NCI-H1048 (cell line): ENCODE measurements at places on chromosomes 12 and 14.
A peak's percentile ranks its signal among the peaks of the same experiment; 100 is the strongest.

DNA sequence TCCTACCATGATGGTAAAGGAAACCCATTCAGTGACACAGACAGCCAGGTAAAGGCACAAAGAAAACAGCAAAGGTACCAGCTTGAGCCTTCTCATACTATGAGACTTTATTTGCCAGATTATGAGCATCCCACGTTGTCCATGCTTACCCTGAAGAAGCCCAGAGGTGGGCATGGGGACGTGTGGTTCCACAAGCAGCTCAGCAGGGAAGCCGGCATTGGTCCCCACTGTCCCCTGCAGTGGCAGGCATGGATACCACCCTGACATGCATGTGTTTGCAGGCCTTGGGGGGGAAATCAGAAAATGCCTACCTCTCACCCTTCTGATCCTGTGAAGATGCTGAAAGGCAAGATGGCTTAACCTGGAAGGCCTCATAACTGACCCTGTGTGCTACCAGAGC is 183.1 kb downstream of the PIWIL1 start:
- no peak for DNase-seq

DNA sequence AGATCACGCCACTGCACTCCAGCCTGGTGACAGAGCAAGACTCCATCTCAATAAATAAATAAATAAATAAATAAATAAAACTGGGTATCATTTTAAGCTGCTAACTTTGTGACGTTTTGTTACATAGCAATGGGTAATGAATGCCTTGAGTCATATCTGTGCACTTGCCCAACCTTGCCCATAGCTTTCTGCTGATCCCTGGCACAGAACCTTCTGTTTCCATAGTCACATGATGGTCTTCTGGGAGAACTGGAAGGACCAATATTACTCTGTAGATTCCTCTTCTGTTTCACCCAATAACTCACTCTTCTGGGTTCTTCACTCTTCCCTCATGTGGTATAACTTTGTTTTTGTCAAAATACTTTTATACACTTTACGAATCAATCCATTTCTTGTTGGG is 140.8 kb downstream of the SCARB1 start:
- DNase-seq = no peak

DNA sequence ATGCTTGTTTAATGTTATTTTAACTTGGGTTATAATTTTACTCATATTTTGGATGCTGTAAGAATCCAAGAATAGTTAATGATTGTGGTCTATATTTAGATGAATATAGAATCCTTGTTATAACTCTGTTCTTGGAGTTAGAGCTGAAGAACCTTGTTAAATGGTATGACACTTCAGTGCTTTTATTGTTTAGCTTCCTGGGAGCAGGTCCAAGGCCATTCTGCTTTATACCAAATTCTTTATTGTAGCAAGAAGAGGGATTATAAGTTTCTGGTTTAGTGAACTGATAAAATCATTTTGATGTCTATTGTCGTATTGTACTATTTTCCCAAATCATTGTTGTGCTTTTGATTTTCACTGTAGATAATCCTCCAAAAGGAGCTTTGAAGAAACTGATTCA is 69.4 kb downstream of the MIA2 start:
- DNase-seq = no peak

GRCh38 chr12:58425481-58426392 is 484.4 kb downstream of the ATP23 start:
- no peak for DNase-seq

DNA sequence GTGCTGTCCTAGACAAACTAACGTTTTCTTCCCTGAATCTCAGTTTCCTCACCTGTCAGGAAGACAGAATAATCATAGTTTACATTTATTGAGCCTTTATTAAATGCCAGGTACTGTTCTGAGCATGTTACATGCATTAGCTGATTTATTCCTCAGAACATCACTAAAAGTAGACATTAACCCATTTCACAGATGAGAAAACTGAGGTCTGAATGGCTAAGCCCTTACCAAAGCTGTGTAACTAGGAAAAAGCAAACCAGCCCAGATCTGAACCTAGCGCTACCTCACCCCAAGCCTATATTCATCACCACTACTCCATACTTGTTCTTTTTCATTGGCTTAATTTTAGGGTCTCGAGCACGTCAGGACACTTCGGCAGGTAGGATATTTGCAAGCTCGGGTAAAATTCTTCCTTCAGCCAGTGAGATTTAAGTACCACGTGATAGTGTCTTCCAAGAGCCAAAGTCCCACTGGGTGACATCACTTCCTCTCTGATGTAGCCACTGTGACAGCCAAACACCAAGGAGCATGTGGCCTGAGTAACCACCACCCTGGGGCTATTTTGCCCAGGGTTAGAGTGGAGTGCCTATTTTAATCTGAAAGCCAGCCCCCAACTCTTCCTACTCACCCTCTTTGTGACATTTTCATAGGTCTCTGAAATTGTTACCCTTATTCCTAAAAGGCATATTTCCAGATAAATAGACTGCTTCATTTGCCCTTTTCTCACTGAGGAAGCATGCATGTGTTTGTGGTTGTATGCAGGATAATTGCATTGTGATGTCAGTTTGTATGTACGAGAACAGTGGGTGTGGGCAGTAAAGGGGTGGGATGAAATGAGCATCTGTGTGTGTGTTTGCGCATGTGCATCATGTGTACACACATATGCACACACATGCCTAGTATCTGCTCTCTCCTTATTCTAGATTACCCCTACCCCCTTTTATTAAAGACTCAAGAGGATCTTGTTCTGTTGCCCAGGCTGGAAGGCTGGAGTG is 62.2 kb upstream of the WSCD2 start:
- no peak for DNase-seq

- no peak for DNase-seq
Measured at GRCh38 chr12:109273354-109273753, 35.7 kb downstream of the FOXN4 start.

DNA sequence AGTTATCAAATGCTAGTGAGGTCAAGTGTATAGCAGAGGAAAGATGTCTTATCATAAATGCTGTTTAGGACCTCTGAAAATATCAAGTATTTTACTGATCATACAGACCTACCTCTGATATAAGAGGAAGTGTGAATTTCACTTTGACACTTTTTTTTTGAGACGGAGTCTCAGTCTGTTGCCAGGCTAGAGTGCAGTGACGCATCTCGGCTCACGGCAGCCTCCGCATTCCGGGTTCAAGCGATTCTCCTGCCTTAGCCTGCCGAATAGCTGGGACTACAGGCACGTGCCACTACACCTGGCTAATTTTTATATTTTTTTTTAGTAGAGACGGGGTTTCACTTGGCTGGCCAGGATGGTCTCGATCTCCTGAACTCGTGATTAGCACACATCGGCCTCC is 55.1 kb upstream of the PIK3C2G start:
- no peak for DNase-seq

DNA sequence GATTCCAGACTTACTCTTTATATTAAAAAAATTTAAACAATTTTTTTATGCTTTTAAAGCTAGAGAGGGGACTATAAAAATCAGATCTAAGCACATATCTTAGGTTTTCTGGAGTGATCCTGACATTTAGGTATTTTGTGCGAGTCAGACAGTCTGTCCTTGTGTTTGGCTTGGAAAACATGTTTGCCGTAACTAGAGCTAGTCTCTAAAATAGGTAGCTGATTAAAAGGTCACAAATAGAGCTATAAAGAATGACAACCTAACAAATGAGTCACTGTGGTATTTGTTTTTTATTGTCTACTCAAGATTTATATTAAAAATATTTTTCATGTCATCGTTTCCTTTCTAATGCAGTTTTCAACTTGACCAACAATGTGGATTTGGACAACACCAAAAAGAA is 73.4 kb downstream of the MNAT1 start:
- no peak for DNase-seq

GRCh38 chr14:71488703-71489191 is 443.5 kb upstream of the RGS6 start:
- no peak for DNase-seq

GRCh38 chr12:104439137-104439536 is 17.6 kb upstream of the CHST11 start:
- no peak for DNase-seq

DNA sequence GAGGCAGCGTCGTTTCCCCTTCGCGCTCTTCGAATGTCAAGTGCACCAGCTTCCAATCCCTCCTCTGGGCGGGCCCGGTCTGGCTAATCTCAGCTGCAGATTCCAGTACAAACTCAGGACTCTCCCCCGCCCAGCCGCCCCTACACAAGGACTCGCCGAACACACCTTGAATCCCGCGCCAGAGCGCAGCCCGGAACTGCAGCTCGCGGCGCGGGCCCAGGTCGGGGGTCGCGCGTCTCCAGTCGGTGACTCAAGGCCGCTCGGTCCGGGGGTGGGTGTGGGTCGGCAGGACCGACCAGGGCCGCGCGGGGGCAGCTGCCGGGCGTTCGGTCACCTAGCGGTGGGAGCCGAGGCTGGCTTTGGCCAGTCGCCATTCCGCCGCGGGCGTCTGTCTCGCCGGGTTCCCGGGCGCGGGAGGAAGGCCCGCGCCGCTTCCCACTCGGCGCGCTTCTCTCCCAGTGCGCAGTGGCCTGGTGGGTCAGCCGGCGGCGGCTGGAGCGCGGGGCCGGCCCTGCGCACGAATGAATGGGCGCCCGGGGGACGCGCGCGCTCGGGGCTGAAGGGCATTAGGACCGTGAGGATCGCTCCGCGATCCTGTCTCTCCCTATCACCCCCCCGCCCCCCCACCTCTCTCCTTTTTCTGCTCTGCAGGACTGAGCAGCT is at the start of gene GALNT16:
Gene GALNT16 (plus strand): TSS at position 632 of the 663 bp plus-strand sequence. CDS start 133 bp downstream, outside the sequence.
- DNase-seq = no peak

DNA sequence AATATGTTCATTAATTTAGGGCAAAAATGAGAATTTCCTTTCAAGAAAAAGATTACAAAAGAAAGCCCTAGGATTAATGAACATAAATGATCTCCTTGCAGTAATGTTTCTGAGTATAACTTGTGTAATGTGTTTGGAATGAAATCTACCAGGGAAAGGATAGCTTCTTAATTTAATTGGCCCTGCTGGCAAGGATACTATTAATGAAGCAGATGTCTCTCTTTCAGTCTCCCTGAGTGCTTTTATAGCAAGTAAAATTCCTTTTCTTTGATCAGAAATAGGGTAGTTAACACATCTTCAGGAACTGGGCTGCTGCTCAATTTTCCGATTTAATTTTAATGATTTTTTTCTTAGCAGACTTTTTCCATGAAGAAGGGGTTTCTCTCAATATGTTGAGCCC is 379.4 kb upstream of the PDE3A start:
- no peak for DNase-seq

- peak; percentile 59 for DNase-seq
Measured at GRCh38 chr14:68137704-68138619, 318.4 kb downstream of the RAD51B start.

DNA sequence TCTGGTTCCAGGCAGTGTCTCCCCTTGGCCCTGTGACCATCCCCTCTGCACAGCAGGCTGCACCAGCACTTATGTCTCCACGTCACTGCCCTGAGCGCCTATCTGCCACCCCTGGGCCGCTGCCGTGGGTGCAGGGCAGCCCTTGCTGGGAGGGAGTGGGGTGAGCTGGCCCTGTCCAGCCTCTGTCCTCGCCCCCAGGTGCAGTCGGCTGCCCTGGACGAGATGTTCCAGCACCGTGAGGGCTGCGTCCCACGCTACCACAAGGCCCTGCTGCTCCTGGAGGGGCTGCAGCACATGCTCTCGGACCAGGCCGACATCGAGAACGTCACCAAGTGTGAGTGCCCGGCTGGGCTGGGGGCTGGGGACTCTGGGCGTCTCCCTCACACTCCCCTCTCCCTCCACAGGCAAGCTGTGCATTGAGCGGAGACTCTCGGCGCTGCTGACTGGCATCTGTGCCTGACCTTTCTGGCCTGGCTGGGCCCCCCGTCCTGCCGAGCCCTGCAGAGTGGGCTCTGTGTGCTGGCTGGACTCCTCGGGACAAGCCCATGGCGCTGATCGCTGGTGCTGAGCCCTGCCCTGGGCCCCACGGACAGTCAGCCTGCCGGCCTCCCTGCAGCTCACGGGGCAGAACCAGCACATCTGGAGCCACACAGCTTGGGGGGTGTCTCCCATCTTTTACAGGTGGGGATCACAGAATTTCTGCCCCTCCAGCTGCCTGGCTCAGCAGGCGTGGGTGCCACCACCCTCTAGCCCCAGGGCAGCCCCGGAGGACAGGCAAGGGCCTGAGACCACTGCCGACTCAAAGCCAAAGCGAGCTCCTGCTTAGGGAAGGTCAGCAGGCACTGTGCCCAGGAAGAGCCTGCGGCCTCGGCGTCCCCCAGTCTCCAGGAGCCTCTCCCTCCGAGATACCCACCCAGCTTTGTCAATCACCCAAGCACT is 7.9 kb upstream of the PUS1 start:
- DNase-seq = no peak

GRCh38 chr12:27252934-27253333 is 8.8 kb downstream of the STK38L start:
- no peak for DNase-seq

- no peak for DNase-seq
Measured at GRCh38 chr14:56733396-56733795, 76.9 kb downstream of the OTX2 start.

DNA sequence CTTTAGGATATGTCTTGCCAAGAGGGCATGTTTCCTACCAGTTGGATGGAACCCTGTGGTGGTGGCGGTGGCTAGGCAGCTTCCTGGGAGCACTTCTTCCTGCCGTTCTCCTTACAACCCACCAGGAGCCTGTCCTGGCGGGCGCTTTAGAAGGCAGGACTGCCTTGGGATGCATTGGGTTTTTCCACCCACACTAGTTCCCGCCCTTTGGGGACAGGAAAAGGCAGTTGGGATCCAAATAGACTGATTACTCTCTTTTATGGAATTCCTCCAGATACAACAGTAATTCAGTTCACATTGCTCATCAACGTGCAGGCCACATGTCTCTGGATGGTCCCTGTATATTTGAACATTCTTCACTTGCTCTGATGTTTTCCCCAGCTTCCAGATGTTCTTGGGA is 305.7 kb upstream of the SSTR1 start:
- no peak for DNase-seq

DNA sequence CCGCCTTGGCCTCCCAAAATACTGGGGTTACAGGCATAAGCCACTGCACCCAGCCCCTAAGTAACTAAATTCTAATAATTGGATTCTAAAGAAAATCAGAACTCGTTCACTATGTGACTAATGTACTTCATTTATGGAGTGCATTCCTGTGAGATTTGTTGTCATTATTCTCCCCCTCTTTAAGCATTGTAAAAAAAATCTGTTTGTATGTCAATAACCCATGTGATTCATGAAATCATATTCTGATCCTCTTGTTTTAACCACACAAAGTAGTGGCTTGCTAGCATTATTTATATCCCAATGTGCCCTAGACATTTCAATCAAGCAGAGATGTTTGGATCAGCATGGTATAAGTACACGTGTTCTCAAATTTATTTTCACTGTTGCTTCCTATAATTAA is 78.2 kb upstream of the OSBPL8 start:
- no peak for DNase-seq

DNA sequence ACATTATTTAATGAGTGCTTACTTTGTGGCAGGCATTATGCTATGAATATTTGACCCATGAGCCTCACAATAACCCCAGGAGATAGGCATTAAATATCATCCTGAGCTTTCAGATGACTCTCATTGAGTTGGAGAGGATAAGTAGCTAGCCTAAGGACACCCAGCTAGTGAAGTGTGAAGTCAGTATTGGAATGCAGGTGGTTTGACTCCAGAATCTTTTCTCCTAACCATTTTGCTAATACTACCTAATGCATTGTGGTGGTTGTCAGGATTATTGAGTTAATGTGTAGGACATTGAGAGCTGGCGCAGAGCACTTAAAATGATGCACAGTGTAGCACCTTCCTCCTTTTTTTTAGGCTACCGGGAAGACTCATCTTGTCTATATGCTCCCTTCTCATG is 3.8 kb upstream of the CDKL1 start:
- DNase-seq = no peak

GRCh38 chr12:15627995-15628945 is 160.9 kb downstream of the EPS8 start:
- DNase-seq = no peak
